ENCODE measurements at places on chromosomes 2 and 18.
A peak's percentile ranks its signal among the peaks of the same experiment; 100 is the strongest.

DNA sequence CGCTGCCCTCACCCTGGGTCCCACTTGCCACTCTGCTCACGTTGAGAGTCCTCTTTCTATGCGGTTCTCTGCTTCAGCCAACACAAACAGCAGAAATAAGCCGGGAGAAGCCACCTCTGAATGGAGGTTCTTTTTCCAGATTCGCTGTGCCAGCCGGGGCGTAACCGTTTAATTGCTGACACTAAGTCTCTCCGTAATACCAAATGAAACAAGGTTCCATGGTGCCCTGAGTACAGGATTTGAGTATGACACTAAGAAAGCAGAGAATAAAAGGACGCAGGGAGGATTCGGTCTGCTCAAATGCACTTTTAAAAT is 37.6 kb downstream of the CTIF start:
- H3K27ac ChIP-seq, result no peak overlapping the region
- H3K4me3 ChIP-seq, result no peak overlapping the region
- H3K4me1 ChIP-seq, result no peaks in the 10 kb centered on the region
- DNase-seq, result no peak
- no peaks in the 10 kb centered on the region for H3K36me3 ChIP-seq

GRCh38 chr2:11752906-11753305 is 6.5 kb downstream of the LPIN1 start:
- H3K27ac ChIP-seq, result peak overlapping the region; percentile 96
- DNase-seq, result no peak
- H3K27me3 ChIP-seq, result peaks cover 2% of the 10 kb centered on the region
- H3K4me3 ChIP-seq, result peak overlapping the region; percentile 89
- H3K4me1 ChIP-seq, result peaks cover 96% of the 10 kb centered on the region
- no peaks in the 10 kb centered on the region for H3K36me3 ChIP-seq

DNA sequence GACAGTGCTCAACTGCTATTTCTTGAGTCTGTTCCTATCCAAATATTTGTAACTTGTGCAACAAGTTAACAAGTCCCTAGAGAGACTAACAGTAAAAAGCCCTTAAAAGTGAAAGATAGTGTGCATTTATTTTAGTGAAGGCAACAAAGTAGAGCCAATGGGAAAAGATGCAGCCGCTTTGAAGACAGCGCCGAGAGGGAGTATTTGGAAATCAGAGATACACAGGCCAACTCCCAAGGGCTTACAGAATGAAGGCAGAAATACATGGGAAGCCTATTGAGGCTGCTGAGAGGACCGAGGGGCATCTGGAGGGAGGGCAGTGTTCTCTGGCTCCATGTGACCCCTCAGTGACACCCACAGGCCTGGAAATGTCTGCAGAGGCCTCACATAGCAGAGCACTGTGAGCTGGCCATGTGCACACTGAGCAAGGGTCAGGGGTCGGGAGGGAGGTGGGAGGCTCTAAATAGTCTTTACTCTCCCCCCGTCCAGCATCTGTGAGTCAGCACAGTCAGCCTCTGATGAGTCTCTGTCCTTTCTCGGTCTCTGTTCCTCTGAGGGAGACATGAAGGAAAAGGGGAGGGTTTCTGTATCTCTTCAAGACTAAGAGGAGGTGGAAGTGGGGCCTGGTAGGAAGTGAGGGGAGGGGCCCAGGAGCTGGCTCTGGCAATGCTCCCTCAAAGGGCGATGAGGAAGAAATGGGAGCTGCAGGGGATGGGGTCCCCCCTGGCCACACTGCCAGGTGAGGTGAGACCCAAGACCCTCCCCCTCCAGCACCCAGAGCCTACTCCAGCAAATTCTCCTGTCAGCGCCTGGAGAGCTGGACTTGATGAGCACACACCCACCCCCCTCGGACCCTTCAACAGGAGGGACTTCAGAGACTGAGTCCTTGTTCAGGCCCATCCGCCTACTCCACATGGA is 133.6 kb downstream of the SP3 start:
- H3K36me3 ChIP-seq, result no peaks in the 10 kb centered on the region
- H3K27ac ChIP-seq, result no peak overlapping the region
- no peak for DNase-seq
- no peak overlapping the region for H3K4me3 ChIP-seq
- no peaks in the 10 kb centered on the region for H3K4me1 ChIP-seq
- peaks cover 2% of the 10 kb centered on the region for H3K27me3 ChIP-seq

DNA sequence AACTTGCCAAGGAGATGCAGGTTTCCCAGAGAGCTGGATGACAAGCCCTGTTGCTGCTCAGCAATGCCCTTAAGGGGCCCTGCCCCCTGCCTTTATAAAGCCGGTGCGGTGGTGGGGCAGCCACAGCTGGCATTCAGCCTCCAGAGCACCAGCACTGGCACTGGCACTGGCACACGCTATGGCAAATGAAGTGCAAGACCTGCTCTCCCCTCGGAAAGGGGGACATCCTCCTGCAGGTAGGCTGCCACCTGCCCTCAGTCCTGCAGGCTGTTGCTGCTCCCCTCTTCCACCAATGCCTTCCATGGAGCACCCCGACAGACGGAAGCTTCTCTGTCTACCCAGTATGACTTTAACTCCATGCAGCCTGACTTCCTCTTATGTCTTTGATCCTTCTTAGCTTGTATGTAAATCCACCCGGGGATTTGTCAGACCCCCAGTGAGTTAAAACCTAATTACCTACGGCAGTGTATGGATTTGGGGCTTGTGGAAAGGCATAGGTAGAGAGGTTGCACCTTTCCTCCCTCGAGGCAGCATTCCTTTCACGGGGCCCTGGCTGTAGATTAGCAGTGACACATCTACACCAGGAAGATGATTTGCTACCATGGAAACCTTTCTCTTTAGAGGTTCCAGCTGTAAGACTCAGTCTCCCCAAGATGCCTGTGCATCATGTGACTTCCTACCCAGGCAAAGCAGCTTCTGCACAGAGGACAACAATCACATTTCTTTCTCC is at the start of gene DAPL1:
Gene DAPL1 (plus strand): TSS at position 123 of the 730 bp plus-strand sequence. CDS start 56 bp downstream, at position 179.
- no peak within 1 kb of the TSS for H3K4me3 ChIP-seq
- H3K27ac ChIP-seq, result no peak within 1 kb of the TSS
- DNase-seq, result no peak
- peaks cover 3% of the 10 kb centered on the region for H3K27me3 ChIP-seq
- H3K36me3 ChIP-seq, result no peaks in the 10 kb centered on the region

DNA sequence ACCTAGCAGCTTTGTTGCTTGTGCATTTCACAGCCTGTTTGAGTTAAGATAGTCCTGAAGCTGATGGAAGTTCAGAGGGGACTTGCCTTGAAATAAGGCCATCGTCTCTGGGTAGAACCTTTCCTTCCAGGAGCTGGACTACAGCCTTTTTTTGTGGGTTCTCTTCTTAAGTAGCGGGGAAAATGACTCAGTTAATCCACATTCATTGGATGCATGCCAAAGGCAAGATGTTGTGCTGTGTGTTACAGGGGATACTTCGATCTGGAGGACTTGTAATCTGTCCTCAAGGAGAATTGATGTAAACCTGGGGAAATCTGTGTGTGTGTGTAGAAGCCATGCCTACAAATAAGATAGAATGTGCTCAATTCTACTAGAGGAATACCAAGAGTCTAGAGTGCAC is 46.8 kb downstream of the RPIA start:
- H3K4me3 ChIP-seq, result no peak overlapping the region
- H3K27me3 ChIP-seq, result no peaks in the 10 kb centered on the region
- DNase-seq, result no peak

- no peak overlapping the region for H3K4me3 ChIP-seq
- no peaks in the 10 kb centered on the region for H3K4me1 ChIP-seq
- H3K27me3 ChIP-seq, result peaks cover 2% of the 10 kb centered on the region
- no peak overlapping the region for H3K27ac ChIP-seq
- no peak for DNase-seq
- H3K36me3 ChIP-seq, result no peaks in the 10 kb centered on the region
These were observed 794.2 kb downstream of the ERBB4 start for GRCh38 chr2:211744379-211744778.

DNA sequence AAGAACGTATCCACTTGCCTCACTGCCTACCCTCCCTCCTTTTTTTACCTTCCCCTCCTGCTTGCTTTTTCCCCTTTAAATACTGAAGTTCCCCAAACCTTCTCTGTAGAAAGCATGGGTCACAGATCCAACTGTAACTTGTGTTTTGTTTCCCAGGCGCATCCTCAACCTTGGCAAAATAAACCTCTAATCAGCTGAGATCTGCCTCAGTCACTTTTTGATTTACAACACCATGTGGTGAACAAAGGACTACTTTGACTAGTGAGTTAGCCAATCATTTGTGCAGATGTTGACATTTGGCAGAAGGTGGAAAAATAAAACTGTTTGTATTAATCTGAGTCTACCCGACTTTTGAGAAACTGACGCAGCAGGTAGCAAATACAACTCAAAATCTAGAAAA is 23.3 kb upstream of the MCM6 start:
- peaks cover 11% of the 10 kb centered on the region for H3K36me3 ChIP-seq
- no peaks in the 10 kb centered on the region for H3K4me1 ChIP-seq
- DNase-seq, result no peak
- H3K27ac ChIP-seq, result no peak overlapping the region
- no peak overlapping the region for H3K4me3 ChIP-seq

DNA sequence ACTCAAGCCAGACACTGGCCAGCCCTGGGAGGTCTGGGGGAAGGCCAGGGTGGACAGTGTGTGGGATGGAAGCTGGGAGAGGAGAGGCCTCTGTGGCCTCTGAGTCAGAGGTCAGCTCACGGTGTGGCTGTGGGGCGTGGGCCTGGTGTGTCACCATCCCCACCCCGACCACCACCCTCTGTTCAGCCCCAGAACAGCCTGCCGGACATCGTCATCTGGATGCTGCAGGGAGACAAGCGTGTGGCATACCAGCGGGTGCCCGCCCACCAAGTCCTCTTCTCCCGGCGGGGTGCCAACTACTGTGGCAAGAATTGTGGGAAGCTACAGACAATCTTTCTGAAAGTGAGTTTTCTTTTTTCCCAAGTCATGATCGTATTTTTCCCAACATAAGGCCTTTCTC is 110.5 kb downstream of the DYSF start:
- H3K27me3 ChIP-seq, result no peaks in the 10 kb centered on the region
- H3K4me3 ChIP-seq, result no peak overlapping the region
- DNase-seq, result no peak
- no peaks in the 10 kb centered on the region for H3K36me3 ChIP-seq

DNA sequence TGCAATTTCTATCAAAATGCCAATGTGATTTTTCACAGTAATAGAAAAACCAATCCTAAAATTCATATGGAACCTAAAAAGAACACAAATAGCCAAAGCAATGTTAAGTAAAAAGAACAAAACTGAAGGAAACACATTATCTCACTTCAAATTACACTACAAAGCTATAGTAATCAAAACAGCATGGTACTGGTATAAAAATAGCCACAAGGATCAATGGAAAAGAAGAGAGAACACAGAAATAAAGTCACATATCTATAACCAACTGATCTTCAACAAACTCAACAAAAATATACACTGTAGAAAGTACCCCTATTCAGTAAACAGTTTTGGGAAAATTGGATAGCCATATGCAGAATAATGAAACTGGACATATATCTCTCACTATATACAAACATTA is 252.2 kb upstream of the CYP26B1 start:
- no peak for DNase-seq
- H3K4me3 ChIP-seq, result no peak overlapping the region
- H3K36me3 ChIP-seq, result peaks cover 5% of the 10 kb centered on the region
- H3K4me1 ChIP-seq, result no peaks in the 10 kb centered on the region
- peaks cover 1% of the 10 kb centered on the region for H3K27me3 ChIP-seq

DNA sequence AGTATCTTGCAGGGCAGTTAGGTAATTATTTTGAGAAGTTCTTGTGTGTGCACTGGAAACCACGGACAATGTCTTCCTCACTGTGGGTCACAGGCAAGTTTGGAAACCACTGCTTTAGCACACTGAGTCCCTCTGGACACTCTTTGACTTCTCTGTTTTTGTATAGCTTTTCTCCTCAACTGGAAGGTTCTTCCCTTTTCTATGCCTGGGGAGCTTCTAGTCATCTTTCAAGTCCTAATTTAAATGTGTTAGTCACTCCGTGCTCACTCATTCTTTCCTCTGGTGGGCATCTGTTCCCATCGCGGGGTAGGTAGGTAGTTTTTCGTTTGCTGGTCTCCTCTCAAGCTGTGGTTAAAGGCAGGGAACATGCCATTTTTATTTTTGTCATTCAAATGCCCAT is 32.1 kb downstream of the E2F6 start:
- H3K4me1 ChIP-seq, result no peaks in the 10 kb centered on the region
- H3K27ac ChIP-seq, result no peak overlapping the region
- no peak overlapping the region for H3K4me3 ChIP-seq
- peaks cover 3% of the 10 kb centered on the region for H3K27me3 ChIP-seq
- DNase-seq, result no peak

DNA sequence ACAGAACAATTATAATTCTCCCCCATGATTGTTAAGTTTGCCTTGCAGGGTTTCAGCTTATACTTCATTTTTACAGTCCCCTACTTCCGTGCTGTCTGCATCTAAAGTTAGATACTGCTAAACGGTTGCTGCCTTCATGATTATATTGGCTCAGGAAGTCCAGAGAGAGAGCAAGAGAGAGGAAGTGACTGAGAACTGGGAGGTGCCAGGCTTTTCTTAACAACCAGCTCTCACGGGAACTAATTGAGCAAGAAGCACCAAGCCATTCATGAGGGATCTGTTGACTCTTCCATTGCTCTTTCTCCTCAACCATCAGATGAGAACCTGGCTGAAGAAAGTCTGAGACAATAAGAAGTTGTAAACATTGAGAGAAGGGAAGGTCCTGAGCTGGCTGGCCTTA is 125.5 kb upstream of the SIX2 start:
- no peak for DNase-seq
- H3K4me1 ChIP-seq, result peaks cover 22% of the 10 kb centered on the region
- no peaks in the 10 kb centered on the region for H3K36me3 ChIP-seq
- H3K27me3 ChIP-seq, result peaks cover 3% of the 10 kb centered on the region

DNA sequence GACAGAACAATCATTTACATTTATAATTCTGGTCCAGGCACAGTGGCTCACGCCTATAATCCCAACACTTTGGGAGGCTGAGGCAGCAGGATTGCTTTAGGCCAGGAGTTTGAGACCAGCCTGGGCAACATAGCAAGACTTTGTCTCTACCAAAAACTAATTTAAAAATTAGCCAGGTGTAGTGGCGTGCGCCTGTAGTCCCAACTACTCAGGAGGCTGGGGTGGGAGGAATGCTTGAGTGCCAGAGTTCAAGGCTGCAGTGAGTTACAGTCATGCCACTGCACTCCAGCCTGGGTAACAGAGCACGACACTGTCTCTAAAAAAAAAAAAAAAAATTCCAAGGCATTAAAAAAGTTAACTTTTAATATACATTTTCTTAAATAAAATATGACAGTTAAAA is 88.1 kb downstream of the PLEKHM3 start:
- H3K27me3 ChIP-seq, result no peaks in the 10 kb centered on the region
- H3K36me3 ChIP-seq, result peaks cover 4% of the 10 kb centered on the region
- DNase-seq, result no peak
- H3K4me3 ChIP-seq, result no peak overlapping the region

DNA sequence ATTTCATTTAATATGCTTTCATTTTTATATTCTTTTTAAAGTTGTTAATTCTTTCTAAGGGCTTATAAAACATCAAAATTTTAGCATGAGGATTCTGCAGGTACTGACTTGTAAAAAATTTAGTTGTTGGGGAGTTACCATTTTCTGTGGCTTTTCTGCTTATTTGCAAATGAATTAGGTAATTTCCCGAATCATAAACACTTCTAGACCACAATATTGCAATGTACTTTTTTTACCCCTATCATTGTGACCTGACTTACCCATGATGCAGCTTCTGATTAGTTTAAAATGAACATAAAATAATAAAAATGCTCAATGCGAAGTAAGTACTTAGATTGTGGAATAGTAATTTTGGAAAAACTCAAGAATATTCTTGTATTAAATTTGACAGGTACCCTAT is 11.4 kb downstream of the ARL6IP6 start:
- H3K4me1 ChIP-seq, result peaks cover 42% of the 10 kb centered on the region
- H3K36me3 ChIP-seq, result no peaks in the 10 kb centered on the region
- no peaks in the 10 kb centered on the region for H3K27me3 ChIP-seq
- DNase-seq, result peak; percentile 23
- peak overlapping the region; percentile 20 for H3K4me3 ChIP-seq
